Hepatocyte (in vitro differentiated cells): ENCODE measurements at places on chromosomes 11 and 22. TPM values are rescaled to one million over a fixed set of nuclear protein-coding genes. Genes with fewer than 3 reads are reported as not detected.

DLG2 gene
- 1.7 and 6.8 TPM in 2 replicates for total RNA-seq

OR51E2 gene
- total RNA-seq, result 0.28 and 0.30 TPM in 2 replicates

NCF4 gene
- total RNA-seq, result 0.37 and 1.5 TPM in 2 replicates

ZFP91 gene
- total RNA-seq, result 42.0 and 45.9 TPM in 2 replicates

PVALB gene
- not detected in 2 replicates for total RNA-seq

CNTN5 gene
- 9.1 and 10.6 TPM in 2 replicates for total RNA-seq

DNA sequence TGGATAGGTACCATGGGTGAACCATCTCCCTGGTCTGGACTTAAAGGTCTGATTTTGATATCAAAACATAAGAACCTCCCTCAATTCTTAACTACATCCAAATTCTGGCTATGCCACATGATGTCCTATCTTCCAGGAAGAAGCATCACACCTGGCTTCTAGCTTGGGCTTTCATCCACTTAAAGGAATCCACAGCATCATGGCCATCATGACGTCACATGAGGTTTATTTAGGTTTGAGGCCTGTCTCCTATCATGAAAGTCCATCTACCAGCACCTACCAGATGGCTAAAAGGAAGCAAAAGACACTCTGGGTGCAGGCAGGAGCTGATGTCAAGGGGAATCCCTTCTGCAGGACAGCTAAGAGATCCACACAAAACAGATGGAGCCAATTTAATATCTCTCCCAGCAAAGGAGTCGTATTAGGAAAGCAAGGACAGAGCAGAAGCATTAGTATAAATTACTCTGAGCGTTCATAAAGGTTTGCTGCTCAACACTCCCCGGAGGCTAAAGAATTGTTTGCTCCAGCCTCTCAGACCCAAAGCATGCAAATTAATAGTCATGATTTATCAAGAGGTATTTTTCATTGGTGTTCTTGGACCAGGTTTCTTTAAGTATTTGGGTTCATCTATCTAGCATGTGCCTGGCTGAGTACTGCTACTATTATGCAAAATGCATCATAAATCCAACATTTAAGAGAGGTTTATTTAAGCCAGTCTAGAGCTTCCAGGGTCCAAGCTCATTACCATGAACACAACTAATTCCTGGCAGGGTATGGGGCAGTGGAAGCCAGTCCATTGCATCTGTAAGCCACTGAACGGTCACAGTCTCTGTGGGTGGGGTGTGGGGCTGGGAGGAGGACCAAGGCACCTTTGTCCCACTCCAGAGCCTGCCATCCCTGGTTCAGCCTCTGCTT is 47.2 kb downstream of the GALNT18 start:
- DNase-seq, result no peak

DNA sequence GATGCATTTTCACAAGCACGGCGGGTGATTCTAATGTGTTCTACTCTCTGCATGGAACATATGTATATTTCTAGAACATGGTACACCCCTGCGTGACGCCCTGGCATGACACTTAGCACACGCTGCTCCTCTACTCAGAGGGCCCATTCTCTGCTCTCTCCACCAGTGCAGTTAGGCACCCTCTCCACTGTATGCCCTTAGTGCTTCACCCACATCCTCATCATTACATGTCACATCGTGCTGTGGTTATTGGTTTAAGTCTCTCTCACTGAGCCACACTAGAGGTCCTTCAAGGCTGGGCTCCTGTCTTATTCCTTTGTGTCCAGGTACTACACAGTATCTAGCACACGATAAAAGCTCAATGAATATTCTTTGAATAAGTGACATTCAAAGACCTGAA is 16.7 kb downstream of the TMPRSS13 start:
- no peak for DNase-seq

DNA sequence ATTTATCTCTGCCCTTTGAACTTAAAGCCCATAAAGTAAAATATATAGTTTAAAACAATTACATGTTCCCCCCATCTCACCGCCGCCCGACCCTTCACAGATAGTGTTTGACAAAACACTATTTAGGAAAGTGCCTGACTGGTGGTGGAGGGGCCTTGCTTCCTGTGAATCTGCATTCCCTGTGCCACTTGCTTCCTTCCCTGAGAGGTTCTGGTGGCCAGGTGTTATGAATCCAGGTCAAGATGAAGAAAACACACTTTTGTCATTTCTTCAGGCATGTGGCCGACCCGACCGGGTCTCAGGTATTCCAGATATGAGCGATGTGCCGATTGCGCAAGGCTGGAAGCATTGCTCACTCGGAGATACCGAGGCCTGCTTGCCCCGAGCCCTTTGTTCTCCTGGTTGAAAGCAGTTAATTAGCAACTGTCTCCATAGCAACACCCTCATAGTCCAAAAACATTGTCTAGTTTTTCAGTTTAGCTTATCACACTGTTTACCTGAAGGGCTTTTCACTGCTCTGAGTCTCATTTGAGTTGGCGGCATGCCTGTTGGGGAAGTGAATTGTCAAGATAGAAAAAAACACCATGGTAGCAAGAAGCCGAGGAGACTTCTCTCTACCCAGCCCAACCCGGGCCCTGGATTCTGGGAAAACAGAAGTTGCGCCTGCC is 128.3 kb downstream of the TEAD1 start:
- peak; percentile 94 for DNase-seq

DNA sequence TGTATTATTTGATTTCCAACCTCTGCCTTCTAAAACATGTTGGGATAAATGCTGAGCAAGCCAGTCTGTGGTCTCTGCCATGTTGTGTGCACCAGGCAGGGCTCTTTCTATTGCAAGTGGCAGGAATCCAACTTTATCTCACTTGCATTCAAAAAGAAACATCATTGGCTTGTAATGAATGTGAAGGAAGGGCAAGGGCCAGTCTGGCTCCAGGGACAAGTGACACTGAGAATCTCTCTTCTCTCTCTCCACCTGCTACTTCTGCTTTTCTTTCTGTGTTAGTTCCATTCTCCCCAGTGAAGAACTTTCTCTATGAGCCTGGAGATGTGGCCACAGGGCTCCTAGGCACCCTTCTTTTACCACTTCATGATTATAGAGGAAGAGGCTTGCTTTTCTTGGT is 329.9 kb upstream of the NCAM1 start:
- no peak for DNase-seq

DNA sequence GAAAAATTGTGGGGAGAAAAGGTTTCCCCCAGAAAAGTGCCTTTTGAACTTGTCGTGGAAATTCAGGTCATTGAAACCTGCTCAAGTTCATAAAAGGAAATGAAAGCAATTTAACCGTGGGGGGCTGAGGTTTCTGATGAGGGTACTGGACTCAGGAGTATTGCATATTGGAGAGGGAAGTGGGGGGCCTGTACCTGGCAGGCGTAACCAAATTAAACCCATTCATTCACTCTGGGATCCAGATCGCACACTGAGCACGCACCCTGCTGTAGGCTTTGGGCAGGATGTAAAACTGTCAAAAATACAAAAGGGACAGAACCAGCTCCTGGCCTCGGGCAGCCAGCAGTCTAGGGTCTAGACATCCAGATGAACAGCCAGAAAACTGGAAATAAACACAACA is 1517.4 kb downstream of the BRD1 start:
- no peak for DNase-seq

- DNase-seq, result no peak
Measured at GRCh38 chr11:70303070-70303469, 32.6 kb downstream of the PPFIA1 start.

GRCh38 chr11:93525601-93526345 is 17.4 kb downstream of the SMCO4 start:
- DNase-seq, result peak; percentile 21

DNA sequence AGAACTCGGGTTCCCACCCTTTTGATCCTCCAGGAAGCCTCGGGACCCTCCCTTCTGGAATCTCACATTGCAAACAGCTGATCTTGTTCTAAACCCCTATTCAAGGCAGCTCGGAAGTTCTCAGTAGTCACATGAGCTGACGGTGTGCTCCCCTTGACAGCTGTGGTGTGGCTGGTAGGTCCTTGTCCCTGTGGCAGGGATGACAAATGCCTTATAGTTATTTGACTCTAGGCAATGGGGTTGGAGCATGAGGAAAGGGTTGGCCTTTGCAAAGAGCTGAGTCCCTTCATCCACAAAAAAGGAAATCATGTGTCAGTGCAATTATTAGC is 23.6 kb downstream of the EIF4G2 start:
- no peak for DNase-seq

GRCh38 chr22:20463324-20464095 is 25.9 kb upstream of the SCARF2 start:
- no peak for DNase-seq

- DNase-seq, result no peak
Measured at GRCh38 chr11:11408436-11409221, 55.6 kb upstream of the CSNK2A3 start.

- DNase-seq, result no peak
Measured at GRCh38 chr11:116893437-116893836, 56.0 kb upstream of the APOA1 start.

GRCh38 chr22:47064016-47064415 is 301.6 kb downstream of the TBC1D22A start:
- DNase-seq, result no peak

DNA sequence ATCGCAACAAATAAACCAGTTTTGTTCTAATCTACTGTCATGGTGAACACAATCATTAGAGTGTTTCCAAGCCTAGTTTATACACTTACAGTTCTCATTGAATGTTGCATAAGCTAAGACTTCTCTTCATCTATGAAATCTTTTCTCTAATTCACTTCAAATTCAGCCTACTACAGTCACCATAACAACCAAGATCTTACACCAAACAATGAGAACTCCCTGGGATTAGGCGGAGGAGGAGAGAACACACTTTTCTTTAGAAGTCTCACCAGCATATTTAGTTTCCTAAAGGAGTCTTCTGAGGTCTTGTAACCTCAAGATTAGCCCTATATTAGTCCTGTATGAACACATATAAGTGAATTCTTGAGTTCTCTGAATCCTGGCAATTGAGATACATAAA is 1889.7 kb downstream of the LRRC4C start:
- DNase-seq, result no peak

DNA sequence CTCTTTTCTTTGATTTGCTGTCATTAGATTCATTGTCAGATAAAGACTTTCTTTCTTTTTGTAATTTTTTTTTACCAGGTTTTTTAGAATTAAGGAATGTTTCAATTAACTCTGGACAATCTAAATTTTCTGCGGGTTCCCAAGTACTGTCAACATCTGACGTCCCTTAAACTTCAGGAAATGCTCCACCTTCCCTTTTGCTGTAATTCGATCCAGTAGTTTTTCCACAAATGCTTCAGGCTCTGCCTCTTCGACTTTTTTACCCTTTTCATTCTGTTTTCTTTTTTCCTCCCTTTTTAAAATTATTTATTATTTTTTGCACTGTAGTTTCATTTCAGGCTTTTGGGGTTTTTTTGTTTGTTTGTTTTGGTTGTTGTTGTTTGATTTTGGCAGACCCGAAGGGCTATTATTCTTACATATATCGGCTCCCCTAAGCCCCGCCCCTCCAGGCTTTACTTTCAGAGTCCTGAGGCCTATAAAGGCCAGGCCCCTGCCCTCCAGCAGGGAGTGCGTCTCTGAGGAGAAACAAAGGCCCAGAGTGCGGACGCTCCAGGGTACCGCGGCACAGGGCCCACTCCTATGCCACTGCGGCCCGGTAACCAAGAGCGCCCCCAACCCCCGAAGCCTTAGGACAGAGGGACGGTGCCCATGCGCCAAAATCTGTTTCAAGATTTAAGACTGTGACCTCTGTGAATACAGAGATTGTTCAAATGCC is 116.4 kb downstream of the TYR start:
- DNase-seq, result peak; percentile 11

- no peak for DNase-seq
Measured at GRCh38 chr11:83611600-83611999, 325.4 kb upstream of the CCDC90B start.

GRCh38 chr11:1267441-1268100 is 41.9 kb downstream of the TOLLIP start:
- DNase-seq, result no peak

GRCh38 chr22:46036558-46037408 is 59.8 kb upstream of the WNT7B start:
- peak; percentile 67 for DNase-seq

GRCh38 chr11:109526931-109527330 is 104.9 kb downstream of the C11orf87 start:
- no peak for DNase-seq

- DNase-seq, result no peak
Measured at GRCh38 chr22:47298017-47298785, 535.8 kb downstream of the TBC1D22A start.

DNA sequence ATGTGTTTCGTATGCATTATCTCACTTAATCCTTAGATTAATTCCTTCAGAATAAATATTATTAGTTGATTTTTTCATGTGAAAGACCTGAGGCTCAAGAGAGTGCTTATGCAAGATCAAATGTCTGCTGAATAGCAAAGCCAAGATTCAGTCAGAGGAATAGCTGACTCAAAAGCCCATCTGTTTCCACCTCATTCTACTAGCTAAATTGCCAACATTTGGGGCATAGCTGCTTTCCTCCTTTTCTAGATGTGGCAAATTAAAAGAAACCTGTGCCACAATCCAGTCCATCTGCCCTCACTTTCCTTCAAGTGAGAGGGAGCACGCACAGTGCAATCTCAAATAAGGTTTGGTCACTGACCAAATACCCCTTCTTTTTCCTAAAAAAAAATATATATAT is 121.1 kb downstream of the PAX6 start:
- DNase-seq, result no peak

DNA sequence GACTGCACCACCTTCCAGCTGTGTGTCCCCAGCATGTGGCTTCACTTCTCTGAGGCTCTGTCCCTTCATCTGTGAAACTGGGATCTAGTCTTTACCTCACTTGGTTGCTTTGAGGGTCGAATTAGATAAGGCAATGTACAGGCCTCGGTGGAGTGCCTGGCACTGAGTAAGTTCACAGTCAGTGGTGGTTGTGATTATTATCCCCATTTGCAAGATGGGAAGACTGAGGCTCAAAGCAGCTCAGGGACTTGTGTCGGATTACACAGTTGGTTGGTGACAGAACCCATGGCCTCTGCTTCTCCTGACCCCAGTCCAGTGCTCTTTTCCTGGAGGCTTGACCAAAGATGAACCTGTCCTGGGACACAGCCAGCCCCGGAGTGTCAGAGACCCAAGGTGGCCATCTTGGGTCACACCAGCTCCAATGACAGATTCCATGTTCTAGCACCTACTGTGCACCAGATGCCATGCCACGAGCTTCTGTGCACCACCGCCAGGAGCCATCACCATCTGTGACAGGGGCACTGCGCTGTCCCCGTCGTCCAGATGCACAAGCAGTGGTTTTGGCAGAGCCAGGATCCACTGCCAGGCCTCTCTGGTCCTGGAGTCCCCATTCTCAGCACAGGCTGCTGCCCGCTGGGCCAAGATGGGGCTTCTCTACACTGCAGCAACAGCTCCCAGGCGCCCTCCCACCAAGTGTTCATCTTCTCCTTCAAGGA is 60.5 kb downstream of the IGLL1 start:
- no peak for DNase-seq
